GM23248 (cell line): ENCODE measurements at places on chromosomes 11 and 22. TPM values are rescaled to one million over a fixed set of nuclear protein-coding genes. Genes with fewer than 3 reads are reported as not detected.

- H3K4me1 ChIP-seq: peaks cover 44% of the 10 kb centered on the region
- no peaks in the 10 kb centered on the region for H3K36me3 ChIP-seq
- H3K4me3 ChIP-seq: no peak overlapping the region
- no peaks in the 10 kb centered on the region for H3K27me3 ChIP-seq
Observed at GRCh38 chr11:106990331-106990730, 27.9 kb downstream of the GUCY1A2 start.

The GLYAT gene
- polyA plus RNA-seq: not detected in 2 replicates

DNA sequence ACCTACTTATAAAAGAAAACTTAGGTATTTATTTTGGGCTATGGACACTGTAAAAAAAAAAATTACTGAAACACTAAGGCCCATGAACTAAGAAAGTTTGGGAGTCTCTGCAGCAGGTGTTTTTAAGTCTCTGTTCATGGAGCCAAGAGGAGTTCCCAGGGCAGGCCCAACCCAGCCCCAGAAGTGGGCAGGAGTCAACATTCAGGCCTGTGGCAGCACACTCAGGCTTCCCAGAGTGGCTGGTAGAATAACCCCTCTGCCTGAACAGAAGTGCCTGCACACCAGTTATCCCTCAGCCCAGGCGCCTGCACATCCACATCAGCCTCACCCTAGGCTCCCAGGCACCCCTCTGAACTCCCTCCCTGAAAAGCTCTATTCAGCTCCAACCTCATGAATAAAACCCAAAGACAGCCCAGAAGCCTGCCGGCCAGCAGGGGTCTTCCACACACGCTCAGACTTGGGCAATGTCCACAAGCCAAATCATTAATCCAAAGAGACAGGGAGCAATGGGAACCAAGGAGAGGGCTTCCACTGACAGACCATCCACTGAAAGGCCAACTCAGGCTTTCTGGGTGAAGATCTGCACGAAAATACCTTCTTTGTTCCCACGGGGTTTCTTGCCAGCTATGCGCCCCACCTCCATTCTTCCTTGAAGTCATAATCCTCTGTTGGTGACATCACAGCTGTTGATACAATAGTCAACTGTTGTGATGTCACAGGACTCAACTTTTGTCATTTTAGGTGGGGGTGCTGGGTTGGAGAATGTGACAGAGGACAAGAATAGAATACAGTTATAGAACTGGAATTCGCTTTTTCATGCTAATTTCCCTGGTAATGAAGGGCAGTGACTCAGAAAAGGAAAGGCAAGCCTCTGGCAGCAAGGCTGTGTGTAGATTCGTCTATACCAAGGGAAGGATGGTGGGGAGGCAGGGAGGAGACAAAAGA, 83.7 kb downstream of the RPL27A start:
- H3K4me3 ChIP-seq: peak overlapping the region; percentile 31; the same call in 1 of the 2 replicates
- no peaks in the 10 kb centered on the region for H3K27me3 ChIP-seq
- H3K27ac ChIP-seq: peak overlapping the region; percentile 86
- peak; percentile 85 for DNase-seq
- no peaks in the 10 kb centered on the region for H3K36me3 ChIP-seq
- H3K4me1 ChIP-seq: peaks cover 51% of the 10 kb centered on the region

DNA sequence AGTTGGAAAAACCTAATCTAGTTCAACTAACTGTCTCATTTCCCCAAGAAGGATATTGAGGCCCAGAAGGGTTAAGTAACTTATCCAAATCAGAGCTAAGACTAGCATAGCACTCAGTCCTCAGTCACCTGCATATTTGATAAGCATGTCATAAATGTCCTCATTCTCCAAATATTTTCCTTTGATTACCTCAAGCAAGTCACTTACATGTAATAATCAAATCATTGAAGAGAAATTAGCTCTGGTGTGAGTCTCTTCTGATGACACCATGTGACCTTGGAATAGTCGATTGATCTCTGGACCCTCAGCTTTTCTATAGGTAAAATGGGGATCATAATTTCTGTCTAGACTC, 48.8 kb upstream of the PICALM start:
- no peaks in the 10 kb centered on the region for H3K27me3 ChIP-seq
- peaks cover 34% of the 10 kb centered on the region for H3K4me1 ChIP-seq
- H3K36me3 ChIP-seq: no peaks in the 10 kb centered on the region
- peak; percentile 13 for DNase-seq
- no peak overlapping the region for H3K4me3 ChIP-seq

GRCh38 chr11:69207165-69207889, 51.6 kb downstream of the SMIM38 start:
- H3K36me3 ChIP-seq: no peaks in the 10 kb centered on the region
- DNase-seq: no peak
- no peak overlapping the region for H3K27ac ChIP-seq
- no peak overlapping the region for H3K4me3 ChIP-seq
